Left lobe of liver (tissue), 2 donors: ENCODE measurements at places on chromosomes 7 and 10.

- no peak for DNase-seq
Observed at GRCh38 chr7:150945853-150946420, 32.2 kb downstream of the KCNH2 start.

- DNase-seq: no peak
Observed at GRCh38 chr7:90222811-90223725, 11.5 kb downstream of the STEAP2 start.

GRCh38 chr7:110003827-110004226 lies 1087.1 kb upstream of the LRRN3 start:
- no peak for DNase-seq

DNA sequence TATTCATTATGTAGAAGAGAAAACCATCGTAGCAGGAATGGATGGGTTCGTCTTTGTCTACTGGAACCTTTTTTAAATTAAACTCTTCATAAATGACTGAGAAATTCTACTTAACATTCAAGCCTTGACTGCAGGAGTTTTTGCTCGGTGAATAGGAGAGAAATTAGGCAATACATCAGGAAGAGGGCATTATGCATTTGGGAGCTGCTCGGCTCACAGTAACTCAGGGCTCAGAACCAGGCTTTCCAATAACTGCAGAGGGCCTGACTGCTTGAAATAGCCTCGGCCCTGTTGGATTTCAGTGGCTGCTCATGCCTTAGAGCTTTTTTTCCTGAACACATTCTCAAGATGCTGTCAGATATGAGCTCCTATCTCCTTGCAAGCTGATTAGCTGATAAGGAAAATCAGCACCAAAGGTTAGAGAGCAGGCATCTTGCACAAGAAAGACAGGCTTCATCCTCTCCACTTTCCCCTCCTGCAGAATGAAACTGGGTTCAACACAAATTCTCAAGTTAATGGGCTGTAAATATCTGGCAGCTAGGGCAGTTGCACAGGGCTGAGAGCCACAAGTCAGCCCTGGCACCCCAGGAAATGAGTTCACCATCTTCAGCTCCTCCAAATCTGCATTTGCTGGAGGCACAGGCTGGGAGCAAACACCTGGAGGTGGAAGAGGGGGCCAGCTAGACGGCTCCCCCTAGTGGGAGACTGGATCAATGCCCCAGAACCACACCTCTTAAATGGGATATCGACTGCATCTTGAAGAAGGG lies 24.3 kb downstream of the TECTB start:
- DNase-seq: peak; percentile 75

- no peak for DNase-seq
Observed at GRCh38 chr7:55349121-55349520, 16.0 kb upstream of the LANCL2 start.

DNA sequence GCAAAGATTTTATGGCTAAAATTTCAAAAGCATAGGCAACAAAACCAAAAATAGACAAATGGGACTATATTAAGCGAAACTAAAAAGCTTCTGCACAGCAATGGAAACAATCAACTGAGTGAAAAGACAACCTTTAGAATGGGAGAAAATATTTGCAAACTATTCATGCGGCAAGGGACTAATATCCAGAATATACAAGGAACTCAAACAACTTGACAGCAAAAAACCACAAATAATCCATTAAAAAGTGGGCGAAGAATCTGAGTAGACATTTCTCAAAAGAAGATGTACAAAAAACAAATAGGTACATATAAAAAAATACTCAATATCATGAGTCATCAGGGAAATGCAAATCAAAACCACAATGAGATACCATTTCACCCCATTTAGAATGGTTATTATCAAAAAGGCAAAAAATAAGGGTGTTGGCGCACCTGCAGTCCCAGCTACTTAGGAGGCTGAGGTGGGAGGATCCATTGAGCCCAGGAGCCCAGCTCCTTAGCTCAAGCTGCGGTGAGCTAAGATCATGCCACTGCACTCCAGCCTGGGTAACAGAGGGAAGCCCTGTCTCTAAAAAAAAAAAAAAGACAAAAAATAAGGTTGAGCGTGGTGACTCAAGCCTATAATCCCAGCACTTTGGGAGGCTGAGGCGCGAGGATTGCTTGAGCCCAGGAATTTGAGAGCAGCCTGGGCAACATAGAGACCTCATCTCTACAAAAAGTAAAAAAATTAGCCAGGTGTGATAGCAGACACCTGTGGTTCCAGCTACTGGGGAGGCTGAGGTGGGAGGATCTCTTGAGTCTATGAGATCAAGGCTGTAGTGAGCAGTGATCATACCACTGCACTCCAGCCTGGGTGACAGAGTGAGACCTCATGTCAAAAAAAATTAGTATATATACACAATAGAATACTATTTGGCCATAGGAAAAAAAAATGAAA lies 4.2 kb upstream of the CCM2 start:
- DNase-seq: no peak

- DNase-seq: no peak
Observed at GRCh38 chr10:71529207-71529827, 132.6 kb downstream of the CDH23 start.

DNA sequence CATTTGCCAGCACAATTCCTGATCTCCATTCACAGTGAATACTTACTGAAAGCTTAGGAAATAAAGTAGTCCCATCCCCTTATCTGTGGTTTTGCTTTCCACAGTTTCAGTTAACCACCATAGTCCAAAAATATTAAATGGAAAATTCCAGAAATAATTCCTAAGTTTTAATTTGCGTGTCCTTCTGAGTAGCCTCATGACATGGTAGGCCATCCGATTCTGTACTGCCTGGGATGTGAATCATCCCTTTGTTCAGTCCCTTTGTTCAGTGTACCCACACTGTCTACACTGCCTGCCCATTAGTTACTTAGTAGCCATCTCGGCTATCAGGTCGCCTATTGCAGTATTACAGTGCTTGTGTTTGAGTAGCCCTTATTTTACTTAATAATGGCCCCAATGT lies 14.2 kb downstream of the RAB11FIP2 start:
- DNase-seq: no peak

GRCh38 chr10:34885898-34886297 lies 70.8 kb upstream of the PARD3 start:
- DNase-seq: no peak

DNA sequence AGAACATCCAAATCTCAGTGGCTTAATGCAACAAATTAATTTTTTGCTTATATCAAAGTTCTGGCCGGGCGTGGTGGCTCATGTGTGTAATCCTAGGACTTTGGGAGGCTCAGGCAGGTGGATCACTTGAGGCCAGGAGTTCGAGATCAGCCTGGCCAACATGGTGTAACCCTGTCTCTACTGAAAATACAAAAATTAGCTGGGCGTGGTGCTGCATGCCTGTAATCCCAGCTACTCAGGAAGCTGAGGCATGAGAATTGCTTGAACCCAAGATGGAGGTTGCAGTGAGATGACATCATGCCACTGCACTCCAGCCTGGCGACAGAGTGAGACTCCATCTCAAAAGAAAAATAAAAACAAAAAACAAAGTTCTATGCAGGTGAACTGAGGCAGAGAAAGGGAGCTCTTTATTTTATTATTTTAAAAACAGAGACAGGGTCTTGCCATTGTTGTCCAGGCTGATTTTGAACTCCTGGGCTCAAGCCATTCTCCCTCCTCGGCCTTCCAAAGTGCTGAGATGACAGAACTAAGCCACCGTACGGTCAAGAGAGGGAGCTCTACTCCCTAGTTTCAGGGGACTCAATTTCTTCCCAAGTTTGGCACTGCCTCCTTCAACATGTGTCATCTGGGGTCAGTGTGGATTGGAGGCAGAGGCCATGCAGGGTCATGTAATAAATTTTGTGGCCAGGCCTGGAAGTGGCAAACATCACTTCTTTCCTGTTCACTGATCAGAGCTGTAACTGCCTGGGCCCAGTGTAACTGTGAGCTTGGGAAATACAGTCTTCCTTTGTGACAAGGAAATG lies 2.4 kb downstream of the ADCK2 start:
- no peak for DNase-seq

- DNase-seq: no peak
Observed at GRCh38 chr7:47428768-47429472, 153.0 kb downstream of the TNS3 start.

DNA sequence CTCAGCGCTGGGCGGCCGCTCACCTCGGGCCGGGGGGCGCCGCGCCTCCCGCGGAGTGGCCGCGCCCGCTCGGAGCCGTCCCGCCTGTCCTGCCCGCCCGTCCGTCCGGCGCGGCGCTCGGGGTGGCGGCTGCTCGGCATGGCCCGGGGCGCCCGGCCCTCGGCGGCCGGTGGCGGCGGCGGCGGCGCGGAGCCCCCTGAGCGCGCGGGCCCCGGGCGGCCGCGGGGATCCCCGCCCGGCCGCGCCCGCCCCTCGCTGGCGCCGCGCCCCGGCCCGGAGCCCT lies 338 bp downstream of the SDK1 start:
- no peak for DNase-seq
